Tibial nerve (tissue), 4 donors: ENCODE measurements at places on chromosomes 7 and 10. TPM values are rescaled to one million over a fixed set of nuclear protein-coding genes. Genes with fewer than 3 reads are reported as not detected.

GRCh38 chr7:66205741-66206090 is 582 bp downstream of the TPST1 start:
- no peak for DNase-seq

DNA sequence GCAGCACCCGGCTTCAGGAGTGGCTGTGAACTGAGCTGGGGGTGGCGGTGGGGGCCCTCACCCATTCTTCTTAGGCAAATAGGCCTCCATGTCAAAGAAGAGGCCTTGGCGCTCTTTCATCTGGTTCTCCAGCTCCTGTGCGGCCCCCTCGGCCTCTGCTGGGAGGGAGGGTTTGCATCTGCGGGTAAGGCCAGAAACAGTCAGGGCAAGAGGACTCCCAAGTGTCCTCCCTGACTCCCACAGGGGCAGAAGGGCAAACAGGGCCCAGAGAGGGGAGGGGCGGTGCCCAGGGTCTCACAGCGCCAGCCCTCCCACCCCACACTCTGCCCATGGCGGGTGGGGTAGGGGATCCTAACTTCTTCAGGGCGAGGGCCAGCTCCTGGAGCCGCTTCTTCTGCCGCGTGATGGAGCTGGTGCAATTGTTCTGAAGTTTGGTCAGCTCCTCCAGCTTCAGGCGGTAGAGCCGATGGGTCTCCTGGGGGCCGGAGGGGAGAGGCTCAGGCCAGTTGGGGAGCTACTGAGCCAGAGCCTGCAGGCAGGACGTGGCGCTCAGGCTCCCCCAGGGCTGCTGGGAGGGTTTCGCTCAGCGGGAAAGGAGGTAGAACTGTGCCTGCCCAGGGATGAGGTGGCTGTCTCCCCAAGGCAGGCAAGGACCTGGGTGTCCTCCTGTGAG is 2.2 kb downstream of the TMEM120A start:
- no peak for DNase-seq

DNA sequence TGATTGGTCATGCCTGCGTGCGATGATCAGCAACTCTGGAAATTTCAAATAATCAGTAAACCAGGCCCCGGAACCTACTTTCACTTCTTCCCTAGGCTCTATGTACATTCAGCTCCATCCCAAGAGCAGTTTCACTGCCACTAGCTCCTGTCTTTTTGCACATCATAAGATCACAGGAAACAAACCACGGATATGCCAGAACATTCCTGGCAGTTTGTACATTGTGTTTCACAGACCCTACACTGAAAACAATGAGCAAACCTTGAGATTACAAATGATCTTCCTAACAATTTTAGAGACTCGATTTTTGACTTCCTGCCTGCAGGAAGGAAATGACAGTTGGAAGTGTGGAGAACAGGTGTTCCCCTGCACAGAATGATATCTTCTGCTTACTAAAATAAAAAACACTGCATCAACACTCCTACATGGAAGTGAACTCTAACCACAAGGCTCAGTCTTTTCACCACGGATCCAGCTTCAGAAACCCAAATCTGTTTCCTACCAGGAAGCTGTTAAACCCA is 7.6 kb upstream of the TMEM236 start:
- no peak for DNase-seq

GRCh38 chr10:11754620-11755019 is 12.4 kb downstream of the ECHDC3 start:
- DNase-seq = no peak

DNA sequence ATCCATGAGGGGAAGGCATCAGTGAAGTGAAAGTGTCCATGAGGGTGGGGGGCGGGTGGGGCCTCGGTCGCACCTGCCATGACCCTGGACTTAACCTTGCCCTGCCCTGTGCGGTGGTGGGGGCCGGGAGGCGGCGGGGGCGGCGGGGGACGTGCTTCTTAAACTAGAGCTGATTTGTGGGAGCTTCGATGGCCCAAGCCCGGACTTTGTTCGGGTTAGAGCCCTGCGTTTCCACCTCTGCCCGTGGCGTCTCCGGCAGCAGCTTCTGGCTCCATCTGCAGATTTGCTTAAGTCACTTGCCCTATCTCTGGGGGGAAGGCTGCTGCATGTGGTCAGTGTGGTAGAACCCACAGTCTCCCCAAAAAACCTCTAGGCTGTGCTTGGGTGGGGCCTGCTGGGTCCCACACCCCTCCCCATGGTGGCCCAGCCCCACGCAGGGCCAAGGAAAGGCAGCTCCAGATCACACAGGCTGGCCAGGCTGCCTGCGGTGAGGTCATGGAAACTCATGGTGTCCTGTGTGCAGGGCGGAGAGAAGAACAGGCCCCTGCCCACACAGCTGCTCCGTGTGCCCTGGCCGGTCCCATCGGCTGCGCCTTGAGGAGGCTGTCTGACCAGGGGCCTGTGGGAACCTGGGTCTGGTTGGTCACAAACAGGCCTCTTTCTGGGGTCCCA is 93.2 kb downstream of the INPP5A start:
- DNase-seq = peak; percentile 64

C10orf67 gene
- 0.44 TPM for total RNA-seq

- DNase-seq = no peak
Measured at GRCh38 chr10:31134311-31134952, 102.8 kb upstream of the ZNF438 start.

- DNase-seq = no peak
Measured at GRCh38 chr7:91235211-91235832, 28.9 kb upstream of the FZD1 start.

DNA sequence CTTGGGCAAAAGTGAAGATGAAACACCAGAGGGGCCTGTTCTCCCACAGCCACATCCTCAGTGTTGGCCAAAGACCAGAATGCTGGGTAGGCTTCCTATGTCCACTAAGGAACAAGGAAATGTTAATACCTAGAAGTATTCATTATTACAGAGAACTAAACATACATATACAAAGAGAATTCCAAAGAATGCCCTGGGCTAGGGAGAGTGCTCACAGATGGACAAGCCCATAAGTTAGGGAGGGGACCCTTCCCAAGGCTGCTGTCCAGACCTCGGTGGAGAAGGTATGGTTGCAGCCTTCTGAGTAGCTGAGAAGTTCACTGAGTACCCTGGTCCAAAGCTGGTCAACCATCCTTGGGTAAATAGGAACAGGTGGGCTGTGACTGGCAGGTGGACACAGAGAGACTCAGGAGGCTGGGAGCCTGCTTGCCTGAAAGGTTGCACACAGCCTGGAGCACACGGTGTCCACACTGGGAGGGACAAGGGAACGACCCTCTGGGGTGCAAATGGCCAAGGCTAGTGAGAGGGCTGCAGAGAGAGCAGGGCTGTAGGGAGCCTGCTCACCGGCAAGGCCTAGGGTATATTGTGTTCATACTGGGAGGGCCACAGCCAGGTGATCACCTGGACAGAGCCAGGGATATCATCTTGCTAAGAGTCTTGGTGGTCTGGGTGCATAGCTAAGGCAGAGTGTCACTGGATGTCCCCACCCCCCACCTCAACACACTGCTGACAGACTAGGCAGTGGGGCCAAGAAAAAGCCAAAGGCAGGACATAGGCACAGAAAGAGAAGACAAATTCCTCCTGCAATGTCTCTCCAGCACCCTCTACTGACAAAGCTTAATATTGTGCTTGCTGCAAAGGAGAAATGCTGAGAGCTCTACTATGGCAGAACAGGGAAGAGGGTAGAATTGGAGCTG is 40.3 kb downstream of the CPVL start:
- DNase-seq = peak; percentile 81

GRCh38 chr7:66576646-66577045 is 52.0 kb upstream of the KCTD7 start:
- no peak for DNase-seq

DNA sequence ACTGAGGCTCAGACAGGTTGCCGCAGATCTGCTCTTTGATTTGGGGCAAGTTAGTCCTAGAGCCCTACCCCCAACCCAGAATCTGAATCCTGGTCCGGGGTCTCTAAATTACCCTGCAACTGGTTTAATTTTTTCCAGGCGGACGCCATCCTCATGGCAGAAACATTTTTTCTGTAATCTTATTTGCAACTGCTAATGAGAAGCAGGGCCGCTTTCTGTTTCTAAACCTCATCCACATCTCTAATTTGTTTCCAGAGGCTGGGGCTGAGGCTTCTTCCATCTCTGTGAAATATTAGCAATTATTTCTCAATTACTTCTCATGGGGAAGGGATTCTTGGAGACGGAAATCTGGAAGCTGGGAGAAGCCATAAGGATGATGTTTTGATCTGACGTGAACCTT is 261.6 kb downstream of the RPS24 start:
- no peak for DNase-seq

DNA sequence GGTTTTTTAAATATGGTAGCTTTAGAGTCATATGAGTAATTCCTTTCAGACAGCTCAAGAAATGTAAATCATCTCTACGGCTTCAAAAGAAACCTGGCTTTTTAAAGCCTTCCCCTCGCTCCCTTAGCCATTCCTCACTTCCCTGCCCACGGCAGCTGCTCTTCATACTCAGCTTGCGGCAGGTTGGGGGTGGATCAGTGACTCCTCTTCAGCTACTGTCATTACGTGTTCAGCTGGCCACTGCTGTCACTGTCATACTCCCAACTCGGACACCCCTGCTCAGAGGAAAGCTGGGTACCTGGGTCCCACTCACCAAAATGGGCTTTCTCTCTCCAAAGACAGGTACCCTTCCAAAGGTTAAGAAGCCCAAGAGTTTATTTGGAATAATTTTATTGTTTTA is 6.6 kb downstream of the YWHAG start:
- no peak for DNase-seq

DNA sequence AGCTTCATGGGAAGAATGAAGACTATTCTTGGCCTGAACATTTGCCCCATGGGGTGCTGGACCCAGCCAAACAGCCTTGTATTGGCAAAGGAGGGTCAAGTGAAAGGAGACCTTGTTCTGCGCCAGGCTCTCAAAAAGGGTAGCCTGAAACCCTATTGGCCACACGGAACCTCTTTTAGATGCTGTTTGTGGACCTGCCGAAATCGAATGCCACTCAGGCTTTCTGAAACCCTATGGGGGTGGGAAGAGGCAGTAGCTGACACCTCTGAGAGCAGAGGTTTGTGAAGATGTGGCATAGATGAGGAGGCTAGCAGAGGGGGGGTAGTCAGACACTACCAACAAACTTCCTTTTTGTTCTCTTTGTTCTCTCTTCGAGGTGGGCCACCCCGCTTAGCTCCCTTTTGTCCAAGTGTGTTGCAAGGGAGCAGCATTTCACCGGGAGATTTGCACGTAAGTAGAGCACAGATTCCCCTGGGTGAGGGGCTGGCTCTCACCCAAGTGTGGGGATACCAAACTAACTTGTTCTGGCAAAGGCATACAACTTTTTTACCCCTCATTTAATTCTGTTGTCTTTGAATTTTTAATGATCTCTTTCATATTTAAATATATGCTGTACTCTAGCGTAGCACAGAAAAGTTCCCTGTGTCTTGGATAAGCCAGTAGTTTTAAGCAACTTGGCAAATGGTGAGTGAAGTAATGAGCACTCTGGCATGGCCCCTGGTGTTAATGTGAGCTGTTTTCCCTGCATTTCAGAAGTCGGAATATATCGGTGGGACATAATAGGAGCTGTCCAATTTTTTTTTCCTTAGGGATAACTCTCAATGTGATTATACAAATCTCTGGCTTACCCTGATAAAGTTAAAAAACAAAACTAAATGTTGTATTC is 107.7 kb downstream of the SEPTIN7 start:
- no peak for DNase-seq

DNA sequence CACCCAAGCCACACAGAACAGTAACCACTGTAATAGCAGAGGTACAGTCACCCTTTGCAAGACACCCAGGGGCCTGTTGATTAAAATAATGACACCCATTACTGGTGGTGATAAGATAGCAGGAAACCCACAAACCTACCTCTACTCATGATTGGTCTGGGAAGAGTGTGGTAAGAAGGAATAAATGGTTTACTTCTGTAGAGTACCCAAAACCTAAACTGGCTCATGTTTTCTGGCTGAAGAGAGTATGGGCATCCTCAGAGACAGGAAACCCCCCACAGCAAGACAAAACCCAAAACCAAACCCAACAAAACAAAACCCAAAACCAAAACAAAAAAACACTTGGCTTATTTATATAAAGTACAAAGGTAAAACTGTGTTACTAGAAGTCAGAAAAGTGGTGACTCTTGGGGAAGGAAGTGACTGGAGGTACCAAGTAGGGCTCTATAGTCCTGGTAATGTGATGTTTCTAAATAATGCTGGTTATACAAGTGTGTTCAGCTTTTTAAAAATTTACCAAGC is 15.5 kb upstream of the DNAJB12 start:
- DNase-seq = no peak

GRCh38 chr10:132841615-132841975 is 55.6 kb upstream of the NKX6-2 start:
- no peak for DNase-seq

- DNase-seq = no peak
Measured at GRCh38 chr7:95766657-95767056, 5.7 kb upstream of the DYNC1I1 start.

DNA sequence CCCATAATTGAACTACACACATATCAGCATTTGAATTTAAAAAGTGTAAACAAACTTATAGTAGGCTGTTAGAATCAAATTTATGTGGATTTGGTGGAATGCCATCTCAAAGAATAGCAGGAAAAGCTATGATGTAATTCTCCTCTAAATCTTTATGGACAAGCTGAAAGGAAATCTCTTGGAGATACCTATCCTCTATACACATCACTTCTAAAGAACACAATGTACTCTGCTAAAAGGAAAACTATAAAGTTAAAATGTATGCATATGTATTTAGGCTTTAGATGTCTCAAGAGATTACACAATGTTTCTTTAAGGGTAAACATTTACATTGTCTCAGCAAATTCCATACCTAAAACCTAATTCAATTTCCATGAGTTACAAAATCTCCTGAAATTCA is 323.3 kb downstream of the CRPPA start:
- no peak for DNase-seq
